ENCODE measurements at places on chromosomes 16 and 17.

DNA sequence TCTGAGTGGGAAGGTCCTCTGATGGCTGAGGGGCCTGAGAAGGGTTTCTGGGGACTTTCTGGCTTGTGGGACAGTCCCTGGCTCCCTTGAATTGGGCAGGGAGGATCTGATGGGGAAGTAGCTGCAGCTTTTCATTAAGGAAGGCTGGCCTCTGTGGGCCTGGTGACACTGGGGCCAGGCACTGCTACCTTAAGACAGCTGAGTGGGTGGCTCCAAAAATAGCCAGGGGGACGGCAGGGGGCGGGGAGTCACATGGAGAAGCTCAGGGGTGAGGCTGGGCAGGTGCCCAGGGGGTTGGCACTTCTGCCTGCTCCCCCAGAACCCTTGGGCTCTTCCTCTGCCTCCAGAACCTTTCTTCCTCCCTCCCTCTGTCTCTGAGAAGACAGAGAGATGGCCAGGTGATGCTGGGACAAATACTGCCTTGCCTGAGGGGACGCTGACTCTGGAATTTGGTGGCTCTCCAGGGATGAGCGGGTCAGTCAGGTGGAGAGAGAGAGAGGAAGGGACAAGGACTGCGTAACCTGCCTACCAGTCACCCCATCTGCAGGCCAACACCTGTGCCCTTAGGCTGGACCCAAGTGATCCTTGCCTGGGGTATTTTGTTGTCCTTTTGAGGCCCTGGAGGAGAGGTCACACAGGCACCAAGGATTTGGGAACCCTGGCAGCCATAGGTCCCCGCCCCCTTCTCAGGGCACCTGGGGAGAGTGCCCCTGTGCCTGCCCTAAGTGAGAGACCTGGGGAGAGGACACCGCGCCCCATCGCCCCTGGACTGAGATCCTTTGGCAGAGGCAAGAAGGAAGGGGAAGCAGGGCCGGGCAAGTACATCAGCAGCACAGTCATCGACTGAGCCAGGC, 1.7 kb upstream of the SGCA start:
- no peak for DNase-seq

- no peak for DNase-seq
These were observed 20.8 kb downstream of the MYO18A start for GRCh38 chr17:29159306-29159860.

GRCh38 chr17:76987486-76988093, 119.4 kb downstream of the MGAT5B start:
- DNase-seq, result no peak

DNA sequence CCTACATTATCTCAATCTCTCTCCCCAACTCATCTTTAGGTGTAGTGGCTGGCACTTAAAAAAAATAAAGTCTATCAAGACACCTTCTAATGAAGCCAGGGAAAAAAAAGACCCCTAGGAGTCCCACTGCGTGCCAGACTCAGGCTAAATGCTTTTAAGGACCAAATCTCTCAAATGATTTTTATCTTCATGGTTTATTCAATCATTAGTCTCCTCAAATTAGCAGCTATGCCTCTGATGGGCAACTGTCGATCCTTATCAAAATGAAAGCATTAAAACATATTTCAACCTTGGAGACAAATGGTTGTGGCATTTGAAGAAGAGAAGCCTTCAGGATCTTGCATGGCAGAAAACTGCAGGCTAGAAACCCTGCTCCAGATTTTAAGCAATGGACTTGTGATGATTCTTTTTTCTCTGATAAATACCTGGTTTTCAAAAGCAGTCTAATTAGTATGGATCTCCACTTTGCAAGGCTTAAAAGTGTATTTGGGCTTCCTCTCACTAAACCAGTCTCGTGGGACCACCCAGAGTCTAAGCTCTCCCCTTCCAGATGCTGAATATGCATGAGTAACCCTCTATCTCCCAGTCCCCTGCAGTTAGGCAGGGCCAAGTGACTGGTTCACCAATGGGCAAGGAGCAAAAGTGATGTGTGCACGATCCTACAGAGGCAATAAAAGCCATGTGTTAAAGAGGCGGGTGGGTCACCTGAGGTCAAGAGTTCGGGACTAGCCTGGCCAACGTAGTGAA, 14.9 kb downstream of the ITPRIPL2 start:
- DNase-seq, result no peak

- no peak for DNase-seq
These were observed 105.3 kb downstream of the CYLD start for GRCh38 chr16:50847166-50847565.

GRCh38 chr16:17258077-17258599, 212.6 kb downstream of the XYLT1 start:
- DNase-seq, result no peak

Measured in AG08396 (cell line).